ENCODE measurements at places on chromosomes 6 and 20.

- DNase-seq, result no peak
Observed at GRCh38 chr6:137767911-137768690, 99.0 kb upstream of the TNFAIP3 start.

DNA sequence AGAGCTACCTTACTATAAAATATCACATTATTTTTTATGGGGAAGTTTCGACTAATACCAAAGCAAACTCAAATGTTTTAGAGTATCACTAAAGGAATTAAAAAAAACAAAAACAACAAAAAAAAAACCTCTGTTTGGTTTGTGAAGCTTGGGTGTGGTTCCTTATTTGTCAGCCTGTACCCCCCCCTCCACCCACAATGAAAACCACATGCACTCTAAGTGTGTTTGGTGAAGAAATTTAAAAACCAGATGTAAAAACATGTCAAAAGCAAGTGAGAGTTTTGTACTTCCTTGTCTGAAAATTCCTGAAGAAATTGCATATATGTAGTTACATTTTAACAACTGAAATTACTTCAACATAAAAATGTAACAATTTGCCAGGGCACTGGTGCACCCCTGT is 3.1 kb downstream of the STK38 start:
- no peak for DNase-seq

DNA sequence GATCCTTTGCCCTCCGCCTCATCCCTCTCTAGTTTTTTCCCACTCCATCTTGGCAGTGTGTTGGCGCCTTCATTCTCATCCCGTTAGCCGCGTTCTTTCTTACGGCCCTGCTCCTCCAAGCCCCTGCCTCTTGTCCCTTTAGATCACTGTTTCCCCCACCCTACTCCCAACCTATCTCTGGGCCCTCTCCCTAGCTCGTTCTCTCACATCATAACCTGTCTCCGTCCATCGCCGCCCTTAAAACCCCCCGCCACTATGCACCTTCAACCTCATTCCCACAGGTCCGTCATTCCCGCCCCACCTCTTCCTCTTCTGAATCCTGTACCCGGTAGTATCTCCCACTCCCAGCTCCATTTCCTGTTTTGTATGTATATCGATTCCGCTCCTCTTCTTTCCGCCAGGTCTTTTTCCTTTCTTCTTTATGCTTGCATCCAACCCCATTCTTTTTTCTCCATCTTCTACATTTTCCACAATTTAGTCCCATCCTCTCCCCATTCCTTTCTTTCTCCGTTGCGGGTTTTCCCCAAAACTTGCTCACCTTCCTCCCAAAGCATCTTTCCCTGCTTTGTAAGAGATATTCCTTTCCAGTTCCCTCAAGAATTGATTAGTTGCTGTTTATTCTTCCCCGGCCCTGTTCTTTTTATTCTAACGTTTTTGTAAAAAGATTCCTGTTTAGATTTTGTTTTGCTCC is 671 bp downstream of the EFHC1 start:
- no peak for DNase-seq

DNA sequence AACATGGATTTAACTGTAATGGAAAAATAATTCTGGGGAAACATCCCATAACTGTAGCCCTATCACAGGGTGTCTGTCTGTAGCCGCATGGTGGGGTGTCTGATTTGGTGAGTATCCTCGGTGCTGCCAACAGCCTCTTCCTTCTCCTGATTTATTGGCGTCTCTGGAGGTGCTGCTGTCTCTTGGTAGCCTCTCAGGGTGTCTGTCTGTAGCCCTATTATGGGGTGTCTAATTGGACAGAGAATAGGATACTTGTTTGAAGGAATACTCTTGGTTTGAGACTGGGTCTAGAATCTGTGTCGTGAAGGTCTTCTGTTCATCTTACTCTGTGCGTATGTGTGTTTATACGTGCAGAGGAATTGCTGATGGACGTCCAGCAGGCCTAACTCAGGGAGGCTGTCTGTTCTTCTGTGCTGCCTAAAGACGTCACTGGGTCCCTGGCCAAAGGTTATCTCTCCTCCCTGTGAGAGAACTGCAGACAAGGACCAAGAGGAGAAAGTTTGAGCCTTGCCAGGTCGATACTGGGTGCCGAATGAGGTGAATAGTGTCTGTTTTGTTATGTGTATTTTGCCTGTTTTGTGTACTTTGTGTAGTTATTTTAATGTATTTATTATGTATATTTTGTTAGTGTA is 18.9 kb upstream of the AGPAT4 start:
- DNase-seq, result no peak

GRCh38 chr6:90454836-90455427 is 131.9 kb downstream of the MAP3K7 start:
- no peak for DNase-seq

GRCh38 chr20:25538838-25539665 is 46.3 kb downstream of the NINL start:
- DNase-seq, result no peak

DNA sequence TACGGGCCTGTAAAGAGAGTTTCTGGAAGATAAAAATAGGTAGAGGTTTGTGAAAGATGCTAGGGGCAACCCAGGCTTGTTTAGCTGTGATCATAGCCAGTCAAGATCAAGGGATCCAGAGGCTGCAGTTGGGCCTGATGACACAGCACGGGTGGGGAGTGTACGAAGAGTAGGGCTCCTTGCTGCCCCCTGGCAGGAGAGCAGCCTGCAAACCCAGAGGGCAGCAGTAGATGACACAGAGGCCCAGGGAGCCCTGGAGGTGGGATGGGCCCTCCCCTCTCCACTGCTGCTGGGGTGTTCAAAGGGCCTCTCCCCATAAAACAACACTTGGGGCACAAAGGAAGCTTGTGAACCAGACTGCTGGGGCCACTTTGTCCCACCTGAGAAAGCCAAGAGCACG is 47.2 kb downstream of the VEGFA start:
- DNase-seq, result no peak

- DNase-seq, result no peak
Observed at GRCh38 chr6:42390228-42390934, 61.3 kb downstream of the TRERF1 start.

- DNase-seq, result no peak
Observed at GRCh38 chr6:88975369-88975768, 12.0 kb upstream of the RNGTT start.

GRCh38 chr20:58313396-58313795 is 3.9 kb downstream of the RAB22A start:
- DNase-seq, result no peak

DNA sequence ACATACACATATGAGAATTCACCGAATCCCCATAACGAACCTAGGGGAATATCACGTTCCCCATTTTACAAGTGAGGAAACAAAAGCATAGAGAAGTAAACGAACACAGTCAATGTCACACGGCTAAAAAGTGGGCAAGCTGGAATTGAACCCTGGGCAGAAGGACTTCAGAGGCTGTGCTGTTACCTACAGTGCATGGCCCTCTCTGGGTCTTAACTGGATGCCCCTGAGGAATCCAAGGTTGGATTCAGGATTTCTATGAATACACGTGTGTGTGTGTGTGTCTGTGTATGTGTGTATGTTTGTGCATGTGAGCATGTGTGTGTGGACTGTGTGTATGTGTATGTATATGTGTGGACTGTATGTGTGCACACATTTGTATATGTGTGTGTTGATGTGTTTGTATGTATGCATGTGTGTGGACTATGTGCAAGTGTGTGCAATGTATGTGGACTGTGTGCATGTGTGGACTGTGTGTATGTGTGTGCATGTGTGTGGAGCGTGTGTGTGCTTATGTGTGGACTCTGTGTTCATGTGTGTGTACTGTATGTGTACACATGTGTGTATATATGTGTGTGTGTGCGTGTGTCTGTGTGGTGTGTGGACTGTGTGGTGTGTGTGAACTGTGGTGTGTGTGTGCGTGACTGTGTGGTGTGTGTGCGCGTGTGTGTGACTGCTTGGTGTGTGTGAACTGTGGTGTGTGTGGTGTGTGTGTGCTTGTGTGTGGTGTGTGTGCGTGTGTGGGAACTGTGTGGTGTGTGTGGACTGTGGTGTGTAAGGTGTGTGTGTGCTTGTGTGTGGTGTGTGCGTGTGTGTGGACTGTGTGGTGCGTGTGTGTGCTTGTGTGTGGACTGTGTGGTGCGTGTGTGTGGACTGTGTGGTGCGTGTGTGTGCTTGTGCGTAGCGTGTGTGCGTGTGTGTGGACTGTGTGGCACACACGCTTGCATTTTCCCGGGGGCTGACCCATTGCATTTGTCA is 49.0 kb downstream of the HNF4A start:
- DNase-seq, result no peak

DNA sequence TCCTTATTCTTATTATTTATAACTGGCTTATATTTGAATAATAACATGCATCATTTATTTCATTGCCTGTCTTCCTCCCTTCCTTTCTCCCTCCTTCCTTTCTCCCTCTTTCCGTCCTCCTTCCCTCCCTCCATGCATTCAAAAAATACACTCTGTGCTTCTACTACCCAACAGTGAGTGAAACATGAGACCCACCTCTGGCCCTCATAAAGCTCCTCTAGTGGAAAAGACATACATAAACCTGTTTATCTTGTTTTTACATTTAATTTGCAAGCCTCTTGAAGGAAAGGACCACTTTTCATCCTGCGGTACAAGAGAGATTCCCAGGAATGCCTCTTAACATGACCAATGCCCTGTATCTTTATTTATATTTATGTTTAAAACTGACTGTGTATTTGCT is 21.8 kb upstream of the ISM1 start:
- DNase-seq, result no peak

DNA sequence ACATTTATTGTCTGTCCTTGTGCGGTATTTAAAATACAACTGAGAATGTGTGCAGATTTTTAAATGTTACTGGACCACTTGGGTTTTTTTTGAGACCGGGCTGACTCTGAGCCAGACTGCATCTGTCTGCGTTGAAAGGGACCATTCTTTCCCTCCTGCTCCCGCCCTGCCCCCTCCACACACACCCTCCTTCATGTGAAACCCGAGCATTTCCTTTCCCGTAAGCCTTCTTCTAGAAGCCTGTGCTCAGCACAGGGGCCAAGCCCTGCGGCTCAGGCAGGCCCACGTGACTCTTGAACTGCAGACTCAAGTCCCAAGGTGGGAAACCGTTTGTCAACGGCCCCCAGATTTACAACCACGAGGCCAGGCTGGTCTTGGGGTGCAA is 82.7 kb upstream of the FOXC1 start:
- DNase-seq, result peak; percentile 20

DNA sequence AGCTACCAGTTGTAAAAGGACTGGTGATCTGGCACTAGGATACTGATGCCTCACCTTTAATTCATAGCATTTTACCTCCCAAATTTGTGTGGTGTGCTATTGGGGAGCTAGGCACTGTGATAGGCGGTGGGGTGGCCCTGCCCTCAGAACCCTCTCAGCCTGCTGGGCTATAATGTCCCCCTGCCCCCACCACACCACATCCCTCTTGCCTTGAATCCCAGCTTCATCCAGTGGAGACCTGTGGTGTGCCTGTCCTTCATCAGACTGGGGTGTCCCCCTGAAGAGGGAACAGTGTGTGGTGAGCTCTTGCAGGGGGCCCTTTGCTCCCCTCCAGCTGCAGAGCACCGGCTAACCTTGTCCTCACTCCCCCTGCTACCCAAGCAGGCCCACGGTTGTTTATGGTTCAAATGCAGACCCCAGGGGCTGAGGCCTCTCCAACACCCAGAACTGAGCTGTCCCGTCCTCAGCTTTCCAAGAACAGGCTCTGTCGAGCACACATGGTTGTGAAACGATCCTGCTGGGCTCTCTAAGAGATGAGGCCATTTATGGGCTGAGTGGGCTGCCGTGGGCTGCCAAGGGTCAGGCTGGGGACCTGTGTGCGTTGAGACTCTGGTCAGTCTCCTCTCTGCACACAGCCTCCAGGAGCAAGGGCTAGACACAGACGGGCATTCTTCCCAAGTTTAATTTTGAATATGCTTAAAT is 26.9 kb upstream of the VEGFA start:
- DNase-seq, result no peak
